ENCODE measurements at places on chromosomes 13 and 19.
A peak's percentile ranks its signal among the peaks of the same experiment; 100 is the strongest.

DNA sequence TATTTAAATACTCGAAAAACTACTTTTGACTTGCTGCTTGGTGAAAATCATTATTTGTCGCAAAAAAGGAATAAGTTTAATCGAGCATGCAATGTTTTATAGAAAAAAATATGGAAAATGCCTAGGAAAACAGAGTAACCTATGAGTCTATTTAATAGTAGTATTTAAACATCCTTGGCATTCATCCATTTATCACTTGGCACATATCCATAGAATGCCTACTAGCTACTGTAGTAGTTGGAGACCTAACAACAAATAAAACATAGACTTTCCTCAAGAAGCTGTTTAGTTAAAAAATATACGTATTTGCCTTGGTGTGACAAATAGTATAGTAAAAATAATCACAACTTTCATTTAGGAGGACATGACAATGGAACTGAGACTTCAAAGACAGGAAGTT, 302.1 kb downstream of the DIAPH3 start:
- DNase-seq, result no peak

GRCh38 chr19:11338121-11338520, 1.3 kb downstream of the RAB3D start:
- no peak for DNase-seq

DNA sequence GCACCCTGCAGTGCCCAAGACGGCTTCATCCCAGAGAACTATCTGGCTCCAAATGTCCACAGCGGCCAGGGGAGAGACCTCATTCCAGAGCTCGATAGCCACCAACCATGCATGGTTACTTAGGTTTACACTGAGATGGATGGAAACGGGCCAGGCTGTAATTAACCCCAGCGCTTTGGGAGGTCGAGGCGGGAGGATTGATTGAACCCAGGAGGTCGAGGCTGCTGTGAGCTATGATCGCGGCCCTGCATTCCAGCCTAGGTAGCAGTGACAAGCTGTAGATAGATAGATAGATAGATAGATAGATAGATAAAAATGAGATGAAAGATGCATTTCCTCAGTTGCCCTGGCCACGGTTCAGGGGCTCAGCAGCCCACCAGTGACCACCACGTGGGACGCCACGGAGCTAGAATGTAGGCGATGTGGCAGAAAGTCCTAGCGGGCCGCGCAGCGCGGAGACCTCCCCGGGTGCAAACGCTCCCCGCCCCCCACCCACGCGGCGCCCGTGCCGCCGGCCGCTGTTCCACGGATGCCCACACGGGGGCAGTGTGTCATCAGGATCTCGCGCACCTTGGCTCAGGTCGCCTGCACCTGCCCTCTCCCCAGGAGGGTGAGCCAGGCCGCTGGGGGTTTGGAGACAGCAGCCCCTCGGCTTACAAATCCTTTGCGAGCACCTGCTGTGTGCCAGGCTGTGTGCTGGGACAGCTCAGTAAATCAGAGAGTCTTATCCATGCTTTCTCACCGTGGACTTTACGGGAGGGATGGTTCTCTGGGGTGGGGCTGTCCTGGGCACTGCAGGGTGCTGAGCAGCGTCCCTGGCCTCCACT, 13.5 kb upstream of the TLE5 start:
- DNase-seq, result peak; percentile 76

DNA sequence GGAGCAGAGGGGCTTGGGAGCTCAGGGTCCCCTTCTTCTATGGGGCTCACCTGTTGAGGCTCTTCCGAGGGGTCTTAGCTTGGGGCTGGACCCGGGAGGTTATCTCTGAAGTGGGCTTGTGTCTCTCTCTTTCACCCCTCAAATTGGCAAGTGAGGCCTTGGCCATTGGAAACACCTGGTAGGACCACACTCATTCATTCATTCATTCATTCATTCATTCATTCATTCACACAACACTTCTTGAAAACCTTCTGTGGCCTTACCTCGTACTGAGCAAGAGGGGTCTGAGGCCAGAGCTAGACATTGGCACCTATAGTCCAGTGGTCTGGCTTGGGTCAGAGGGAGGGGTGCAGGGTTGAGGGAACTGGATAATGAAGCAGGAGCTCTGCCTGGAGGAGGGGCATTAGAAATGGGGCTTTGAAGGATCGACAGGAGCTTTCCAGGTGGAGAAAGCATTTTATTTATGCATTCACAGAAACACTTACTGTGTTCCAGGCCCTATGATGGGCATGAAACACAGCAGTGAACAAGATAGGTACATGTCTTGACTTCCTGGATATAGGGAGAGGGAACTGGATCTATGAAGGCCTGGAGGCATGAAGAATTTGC, 5.5 kb downstream of the CELF5 start:
- no peak for DNase-seq

DNA sequence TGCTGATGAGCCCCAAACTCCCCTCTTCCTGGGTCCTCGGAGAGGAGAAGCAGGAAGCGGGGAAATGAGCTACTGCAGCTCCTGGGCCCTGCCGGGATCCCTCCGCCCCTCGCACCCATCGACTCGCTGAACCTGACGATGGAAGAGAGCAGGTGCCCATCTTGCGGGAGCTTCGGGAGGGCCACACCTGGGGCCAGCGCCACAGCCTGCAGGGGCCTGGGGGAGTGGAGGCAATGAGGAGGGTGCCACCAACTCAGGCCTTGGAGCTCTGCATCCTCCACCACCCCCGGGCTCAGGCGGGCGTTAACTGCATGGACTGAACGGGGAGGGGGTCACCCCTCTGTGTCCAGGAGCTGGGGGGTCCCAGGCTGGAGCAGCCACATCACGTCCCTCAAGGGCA, 8.3 kb downstream of the TCF3 start:
- DNase-seq, result no peak

DNA sequence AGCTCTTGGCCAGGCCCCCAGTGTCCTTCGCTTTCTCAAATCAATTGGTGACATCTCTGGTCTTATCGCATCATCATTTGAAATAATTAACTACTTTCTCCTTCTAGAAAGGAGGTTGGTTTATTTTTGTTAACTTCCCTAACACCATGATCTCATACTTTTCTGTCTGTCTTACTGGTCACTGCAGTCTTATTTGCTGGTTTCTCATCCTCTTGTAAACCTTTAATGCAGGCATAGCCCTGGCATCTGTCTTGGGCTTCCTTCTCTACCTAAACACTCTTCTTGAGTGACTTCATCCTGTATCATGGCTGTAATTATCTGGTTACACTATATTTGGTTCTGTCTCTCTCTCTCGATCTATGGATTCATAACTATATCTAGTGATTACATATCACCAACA, 152.8 kb downstream of the CYSLTR2 start:
- DNase-seq, result no peak

- DNase-seq, result no peak
Measured at GRCh38 chr19:40360708-40361241, 12.3 kb downstream of the PLD3 start.

DNA sequence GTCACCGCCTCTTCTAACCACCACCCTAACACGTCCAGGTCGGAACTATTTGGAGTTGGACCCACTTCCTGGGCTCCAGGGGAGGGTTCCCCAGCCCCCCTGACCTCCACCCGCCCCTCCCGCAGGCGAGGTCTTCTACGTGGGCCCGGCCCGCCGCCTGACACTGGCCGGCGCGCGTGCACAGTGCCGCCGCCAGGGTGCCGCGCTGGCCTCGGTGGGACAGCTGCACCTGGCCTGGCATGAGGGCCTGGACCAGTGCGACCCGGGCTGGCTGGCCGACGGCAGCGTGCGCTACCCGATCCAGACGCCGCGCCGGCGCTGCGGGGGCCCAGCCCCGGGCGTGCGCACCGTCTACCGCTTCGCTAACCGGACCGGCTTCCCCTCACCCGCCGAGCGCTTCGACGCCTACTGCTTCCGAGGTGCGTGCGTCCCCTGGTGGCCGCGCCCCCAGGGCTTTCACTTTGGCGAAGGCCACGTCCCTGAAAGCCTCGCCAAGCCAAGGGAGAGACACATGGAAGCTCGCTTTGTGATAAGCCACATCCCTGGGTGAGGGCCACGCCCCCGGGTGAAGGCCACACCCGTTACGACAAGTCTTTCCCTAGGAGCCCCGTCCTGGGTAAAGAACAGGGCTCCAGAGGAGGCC, 13.2 kb downstream of the NCAN start:
- DNase-seq, result peak; percentile 29

DNA sequence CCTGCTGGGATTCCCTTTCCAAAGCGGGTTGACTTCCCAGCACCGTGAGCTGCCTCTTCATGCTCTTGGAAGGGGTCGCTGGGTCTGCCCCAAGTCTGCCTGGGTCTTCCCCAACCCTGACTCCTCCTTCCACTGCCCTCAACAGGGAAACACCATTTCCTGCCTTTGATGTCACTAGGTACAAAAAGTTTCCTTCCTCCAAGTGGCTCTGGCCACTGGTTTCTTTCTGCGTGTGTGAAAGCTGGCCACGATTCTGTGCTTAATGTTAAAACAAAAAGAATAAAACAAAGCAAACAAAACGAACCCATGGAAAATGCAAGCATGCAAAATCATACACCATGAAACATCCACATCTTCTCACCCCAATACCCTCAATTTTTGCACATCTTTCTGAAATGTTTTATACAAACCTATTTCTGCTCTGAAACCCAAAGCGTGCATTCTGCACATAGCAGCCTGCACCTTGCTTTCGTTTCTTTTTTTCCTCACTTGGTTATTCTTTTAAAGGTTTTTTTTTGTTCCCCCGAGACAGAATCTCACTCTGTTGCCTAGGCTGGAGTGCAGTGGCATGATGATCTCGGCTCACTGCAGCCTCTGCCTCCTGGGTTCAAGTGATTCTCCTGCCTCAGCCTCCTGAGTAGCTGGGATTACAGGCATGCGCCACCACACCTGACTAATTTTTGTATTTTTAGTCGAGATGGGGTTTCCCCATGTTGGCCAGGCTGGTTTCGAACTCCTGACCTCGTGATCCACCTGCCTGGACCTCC, 12.5 kb upstream of the TNFSF9 start:
- no peak for DNase-seq

DNA sequence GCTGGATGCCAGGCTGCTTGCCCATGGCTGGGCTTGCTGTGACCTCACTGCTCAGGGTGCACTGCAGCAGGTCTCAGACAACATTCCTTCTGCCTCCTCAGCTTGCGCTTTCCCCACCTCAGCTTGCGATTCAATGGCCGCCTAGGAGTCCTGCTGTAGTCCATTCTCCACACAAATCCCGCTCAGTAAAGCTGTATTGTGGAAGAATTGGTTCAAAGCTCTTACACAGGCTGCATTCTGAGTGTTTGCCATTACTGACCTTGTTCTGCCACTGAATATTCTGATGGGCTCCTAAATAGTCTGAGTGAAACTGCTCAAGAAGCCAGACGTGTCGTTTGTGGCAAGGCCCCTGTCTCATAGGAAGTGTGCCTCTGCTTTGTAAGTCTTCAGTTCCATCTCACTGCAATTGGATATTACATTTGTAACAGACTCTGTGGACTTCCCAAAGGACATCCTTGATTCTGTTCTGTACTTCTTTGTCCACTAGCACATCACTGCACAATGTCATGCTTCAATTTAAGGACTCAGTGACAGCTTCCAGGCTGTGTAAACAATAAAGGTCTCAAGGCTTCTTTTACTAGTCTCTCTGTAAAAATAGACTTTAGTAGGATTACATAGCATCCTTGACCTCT, 49.8 kb downstream of the KATNAL1 start:
- DNase-seq, result no peak

- DNase-seq, result no peak
Measured at GRCh38 chr13:42762917-42763316, 18.5 kb upstream of the FAM216B start.

- DNase-seq, result no peak
Measured at GRCh38 chr19:30217461-30217860, 154.7 kb upstream of the ZNF536 start.

- no peak for DNase-seq
Measured at GRCh38 chr19:15154002-15154612, 46.7 kb downstream of the NOTCH3 start.

DNA sequence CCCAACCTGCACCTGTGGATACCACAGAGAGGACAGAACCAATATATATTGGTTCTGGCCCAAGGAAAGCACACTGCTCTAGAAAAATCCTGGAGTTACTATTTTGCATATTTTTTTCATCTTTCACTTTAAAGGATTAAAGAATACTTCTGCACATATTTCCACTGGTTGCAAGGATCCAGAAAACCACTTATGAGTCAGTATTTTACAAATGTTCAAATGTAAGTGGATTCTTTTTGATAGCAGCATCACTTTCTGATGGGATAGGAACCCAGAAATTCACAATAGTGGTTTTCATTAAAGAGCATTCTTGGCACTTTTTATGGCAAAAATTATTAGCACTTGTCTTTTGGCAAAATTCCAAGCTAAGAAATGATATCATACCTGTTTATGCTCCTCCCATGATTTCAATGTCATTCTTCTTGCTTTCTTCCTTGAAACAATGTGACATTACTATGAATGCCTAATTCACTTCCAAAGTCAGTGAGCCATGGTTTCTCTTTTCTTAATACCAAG, 38.2 kb downstream of the MZT1 start:
- DNase-seq, result no peak

DNA sequence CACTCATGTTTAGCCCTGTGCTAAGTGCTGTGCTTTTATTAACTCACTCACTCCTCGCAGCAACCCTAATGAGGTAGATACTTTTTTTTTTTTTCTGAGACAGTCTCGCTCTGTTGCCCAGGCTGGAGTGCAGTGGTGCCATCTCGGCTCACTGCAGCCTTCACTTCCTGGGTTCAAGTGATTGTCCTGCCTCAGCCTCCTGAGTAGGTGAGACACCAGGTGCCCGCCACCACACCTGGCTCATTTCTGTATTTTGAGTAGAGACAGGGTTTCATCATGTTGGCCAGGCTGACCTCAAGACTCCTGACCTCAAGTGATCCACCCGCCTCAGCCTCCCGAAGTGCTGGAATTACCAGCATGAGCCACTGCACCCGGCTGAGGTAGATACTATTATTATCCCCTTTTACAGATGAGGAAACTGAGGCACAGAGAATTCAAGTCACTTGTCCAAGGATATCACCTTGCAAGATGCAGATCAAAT, 2.5 kb downstream of the ITPKC start:
- DNase-seq, result no peak

GRCh38 chr19:7898967-7899366, 4.7 kb upstream of the MAP2K7 start:
- no peak for DNase-seq

DNA sequence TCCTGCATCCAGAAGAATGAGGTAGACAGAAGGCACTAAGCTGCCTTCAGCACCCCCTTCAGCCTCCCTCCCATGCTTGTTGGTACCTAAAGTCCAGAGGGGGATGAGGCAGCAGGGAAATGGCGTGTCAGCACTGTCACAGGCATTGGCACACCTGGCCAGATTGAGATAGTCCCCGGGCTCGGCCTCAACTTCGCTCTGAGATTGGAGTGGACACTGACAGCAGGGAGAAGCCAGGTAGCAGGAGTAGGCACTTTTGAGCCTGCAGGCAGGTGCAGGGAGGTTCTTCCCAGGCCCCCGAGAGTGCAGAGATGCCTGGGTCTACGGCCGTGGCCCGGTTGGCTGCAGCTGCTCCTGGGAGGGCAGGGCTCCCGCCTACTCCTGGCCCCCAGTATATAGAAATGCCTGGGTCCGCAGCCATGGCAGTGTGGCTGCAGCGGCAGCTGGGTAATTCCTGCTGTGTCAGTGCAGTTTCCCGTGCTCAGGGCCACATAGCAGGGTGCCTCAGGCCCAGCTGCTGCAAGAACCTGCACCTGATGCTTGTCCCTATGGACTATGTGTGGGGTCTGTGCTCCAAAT, 160.3 kb downstream of the SLITRK6 start:
- DNase-seq, result no peak

- DNase-seq, result no peak
Measured at GRCh38 chr13:66509175-66509574, 721.0 kb downstream of the PCDH9 start.

GRCh38 chr13:28624707-28625432, 34.1 kb upstream of the POMP start:
- DNase-seq, result no peak

GRCh38 chr19:11494634-11495285, 10.9 kb downstream of the ZNF653 start:
- no peak for DNase-seq

GRCh38 chr13:66222926-66223325, 1007.2 kb downstream of the PCDH9 start:
- DNase-seq, result no peak

Measured in NCI-H2171 (cell line).